T-helper 2 cell (primary cell): ENCODE measurements at places on chromosomes 16 and 17.

DNA sequence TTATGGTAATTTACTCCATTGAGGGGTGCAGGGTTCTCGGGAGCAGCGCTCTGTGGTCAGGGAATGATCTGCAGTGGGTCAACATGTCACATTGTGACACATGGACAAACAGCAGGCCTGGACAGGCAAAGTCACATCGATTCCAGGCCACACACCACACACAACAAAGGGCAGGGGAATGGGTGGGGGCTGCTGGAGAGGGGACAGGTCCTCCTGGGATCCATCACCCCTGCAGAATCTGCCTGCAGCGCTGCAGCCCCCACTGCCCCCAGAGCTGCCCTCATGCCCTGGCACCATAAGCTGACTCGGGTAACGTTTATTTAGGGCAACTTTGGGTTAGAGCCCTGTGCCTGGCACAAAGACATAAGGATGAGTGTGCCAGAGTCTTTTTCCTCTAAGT, 9.1 kb downstream of the PEMT start:
- no peak for DNase-seq

- DNase-seq: no peak
These were observed 7.8 kb downstream of the NUDT16L1 start for GRCh38 chr16:4700997-4701743.

DNA sequence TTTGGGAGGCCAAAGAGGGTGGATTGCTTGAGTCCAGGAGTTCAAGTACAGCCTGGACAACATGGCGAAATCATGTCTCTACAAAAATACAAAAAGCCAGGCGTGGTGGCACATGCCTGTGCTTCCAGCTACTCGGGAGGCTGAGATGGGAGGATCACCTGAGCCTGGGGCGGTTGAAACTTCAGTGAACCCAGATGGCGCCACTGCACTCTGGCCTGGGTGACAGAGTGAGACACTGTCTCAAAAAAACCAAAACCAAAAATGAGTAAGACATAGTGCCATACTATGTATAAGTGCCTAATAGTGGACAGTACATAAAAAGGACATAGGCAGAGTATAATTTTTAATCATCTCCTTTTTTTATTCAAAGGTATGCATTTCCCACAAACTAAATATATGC, 4.0 kb downstream of the CTC1 start:
- DNase-seq: no peak

GRCh38 chr17:43356999-43357398, 41.8 kb upstream of the ARL4D start:
- DNase-seq: no peak
